ENCODE measurements at places on chromosomes 6 and 20.

DNA sequence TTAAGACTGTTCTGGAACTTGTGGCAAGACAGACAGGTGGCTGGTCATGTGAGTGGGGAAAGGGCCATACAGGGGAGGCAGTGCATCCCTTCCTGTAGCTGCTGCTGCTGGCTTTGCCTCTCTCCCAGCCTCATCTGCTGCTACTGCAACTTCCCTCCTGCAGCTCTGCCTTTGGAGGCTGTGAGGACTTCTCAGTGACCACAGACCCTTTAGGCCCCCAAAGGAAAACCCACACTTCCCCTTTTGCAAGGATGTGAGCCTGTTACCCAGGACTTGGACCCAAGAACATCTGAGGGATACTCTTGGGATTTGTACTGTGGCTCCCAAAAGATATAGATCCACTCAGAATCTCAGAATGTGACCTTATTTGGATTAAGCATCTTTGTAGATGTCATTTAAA, 91.0 kb downstream of the TMEM170B start:
- DNase-seq, result no peak

DNA sequence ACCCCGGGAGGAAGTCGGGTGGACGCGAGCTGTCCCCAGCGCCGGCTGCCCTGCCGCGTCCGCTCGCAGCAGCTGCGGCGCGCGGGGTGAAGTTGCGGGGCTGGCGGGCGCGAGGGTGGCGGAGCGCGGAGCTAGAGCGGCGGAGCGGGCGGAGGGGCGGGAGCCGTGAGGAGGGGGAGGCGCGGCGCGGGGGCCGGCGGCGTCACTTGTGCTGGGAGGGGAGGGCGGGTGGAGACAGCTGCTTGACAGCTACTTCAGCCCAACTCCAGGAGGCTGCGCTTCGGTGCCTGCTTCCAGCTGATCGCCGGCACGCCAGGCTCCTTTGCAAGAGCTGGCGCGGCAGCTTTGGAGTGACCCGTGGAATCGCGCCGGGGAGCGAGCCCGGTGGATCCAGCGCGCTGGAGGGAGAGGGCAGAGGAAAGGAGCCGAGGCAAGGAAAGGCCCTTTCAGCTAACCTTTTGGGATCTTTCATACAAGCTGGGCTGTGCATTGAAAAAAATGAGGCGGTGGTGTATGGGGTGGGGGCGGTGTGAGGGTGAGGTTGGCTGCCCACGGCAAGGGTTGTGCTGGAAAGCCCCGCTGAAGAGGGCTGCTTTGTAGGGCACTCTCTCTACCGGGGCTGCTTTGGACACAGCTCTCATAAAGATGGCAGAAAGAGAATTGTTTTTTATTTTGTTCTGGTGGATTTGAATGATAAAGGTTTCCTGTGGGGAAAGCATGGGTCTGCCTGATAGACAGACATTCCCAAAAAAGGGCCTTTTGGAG, 24.6 kb downstream of the RIPOR2 start:
- DNase-seq, result peak; percentile 35

GRCh38 chr6:165545806-165546205, 117.2 kb downstream of the PDE10A start:
- DNase-seq, result no peak

- no peak for DNase-seq
These were observed 37.5 kb upstream of the ADGRF1 start for GRCh38 chr6:47079638-47080037.

GRCh38 chr6:41561931-41562911, 16.0 kb downstream of the FOXP4 start:
- no peak for DNase-seq

DNA sequence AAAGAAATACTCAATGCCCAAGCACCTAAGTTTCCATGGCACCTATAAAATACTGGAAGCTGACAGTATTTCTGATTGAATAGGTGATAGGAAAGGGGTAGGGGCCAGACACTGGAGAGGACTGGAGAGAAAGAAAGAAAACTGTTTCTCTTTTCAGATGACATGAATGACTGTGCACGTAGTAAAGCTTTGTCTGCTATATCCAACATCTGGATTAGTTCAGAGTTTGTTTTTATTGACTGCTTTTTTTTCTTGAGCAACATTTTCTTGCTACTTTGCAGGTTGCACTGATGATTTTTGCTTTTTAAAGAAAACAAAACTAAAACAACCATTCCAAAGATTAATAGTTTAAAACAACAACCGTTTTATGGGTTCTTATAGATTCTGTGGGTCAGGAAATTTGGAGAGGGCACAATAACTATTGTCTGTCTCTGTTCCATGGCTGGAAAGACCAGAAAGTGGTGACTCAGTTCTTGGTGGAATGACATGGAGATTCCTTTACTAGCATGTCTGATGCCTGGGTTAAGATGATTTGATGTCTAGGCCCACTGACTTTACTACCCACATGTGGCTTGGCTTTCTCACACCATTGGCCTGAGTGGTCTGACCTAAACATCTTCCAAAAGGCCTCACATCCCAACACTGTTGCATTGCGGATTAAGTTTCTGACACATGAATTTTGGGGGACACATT, 12.2 kb upstream of the LRP11 start:
- DNase-seq, result no peak

DNA sequence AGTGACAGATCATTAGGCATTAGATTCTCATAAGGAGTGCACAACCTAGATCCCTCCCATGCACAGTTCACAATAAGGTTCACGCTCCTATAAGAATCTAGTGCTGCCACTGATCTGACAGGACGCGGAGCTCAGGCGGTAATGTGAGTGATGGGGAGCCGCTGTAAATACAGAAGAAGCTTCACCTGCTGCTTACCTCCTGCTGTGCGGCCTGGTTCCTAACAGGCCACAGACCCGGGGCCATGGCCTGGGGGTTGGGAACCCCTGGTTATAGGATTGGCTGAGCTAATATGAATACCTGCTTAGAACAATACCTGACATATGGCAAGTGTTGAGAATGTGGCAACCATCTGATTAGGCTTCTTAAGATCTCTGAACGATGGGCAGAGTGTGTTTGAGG, 2.4 kb downstream of the PNPLA1 start:
- DNase-seq, result no peak

DNA sequence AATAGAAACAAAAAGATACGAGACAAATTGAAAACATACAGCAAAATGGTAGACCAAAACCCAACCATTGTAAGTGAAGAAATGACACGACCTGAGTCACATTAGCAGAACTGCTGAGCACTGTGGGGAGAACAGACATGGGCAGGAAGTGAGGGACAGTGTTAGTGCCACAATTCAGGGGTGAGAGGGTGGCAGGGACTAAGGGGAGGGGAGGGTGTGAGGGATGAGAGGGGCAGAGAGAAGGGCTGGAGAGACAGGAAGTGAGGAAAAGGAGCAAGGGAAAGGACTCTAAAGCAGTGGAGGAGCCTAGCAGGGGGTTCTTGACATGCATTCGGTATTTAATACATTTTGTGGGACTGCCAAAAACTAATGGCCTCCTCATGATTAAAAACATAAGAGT, 45.0 kb upstream of the TRIM26 start:
- no peak for DNase-seq

DNA sequence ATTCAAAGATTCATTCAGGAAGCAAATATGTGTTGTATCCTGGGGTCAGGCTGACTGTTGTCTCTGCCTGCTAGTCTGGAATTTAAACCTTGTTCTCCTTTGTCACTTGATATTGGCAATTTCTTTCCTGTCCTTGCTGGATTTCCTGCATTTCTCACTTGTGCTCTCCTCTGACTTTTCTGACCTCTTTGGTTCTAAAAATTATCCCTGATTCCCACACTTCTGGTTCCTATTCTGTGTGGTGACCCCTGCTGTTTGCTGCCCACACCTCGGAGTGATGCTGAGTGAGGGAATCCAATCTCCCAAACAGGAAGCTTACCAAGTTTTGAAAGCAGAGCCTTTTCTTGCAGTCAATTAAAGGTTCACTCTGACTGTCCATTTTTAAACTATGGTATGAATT, 345.3 kb downstream of the CDKAL1 start:
- no peak for DNase-seq

DNA sequence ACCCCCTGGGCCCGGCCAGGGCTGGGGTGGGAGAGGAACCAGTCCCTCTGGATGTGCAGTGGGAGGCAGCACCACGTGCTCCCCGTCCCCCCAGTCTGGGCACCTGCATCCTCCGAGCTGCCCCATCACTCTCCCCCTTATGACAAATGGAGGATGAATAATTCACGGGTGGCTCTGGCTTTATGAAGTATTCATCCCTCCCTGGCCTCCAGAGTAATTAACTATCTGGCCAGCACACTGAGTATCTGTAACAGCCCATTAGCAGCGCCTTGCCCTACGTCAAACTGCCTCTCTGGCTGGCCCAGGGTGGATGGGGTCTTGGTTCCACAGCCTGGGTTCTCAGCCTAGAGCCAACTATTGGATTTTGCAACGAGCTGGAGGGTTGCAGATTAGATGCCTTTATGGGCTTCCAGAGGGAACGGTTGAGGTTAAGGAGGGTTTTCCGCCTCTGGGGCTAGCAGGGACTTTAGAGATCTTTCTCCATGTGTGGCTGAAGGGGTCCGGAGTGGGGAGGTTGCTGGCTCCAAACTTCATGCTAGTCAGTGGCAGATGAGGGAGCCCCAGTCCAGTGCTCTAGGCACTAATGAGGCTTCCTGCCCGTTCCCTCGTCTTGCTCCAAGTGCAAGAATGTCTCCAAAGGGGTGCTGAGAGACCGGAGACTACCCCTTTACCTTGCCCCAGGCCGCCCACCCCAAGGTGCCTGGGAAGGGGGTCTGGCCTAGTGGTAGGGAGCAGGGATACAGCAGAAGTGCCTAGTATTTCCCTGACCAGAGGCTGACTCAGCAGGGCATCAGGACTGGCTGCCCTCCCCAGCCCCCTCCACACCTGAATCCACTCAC, 53.5 kb upstream of the MLN start:
- DNase-seq, result no peak

GRCh38 chr6:131917763-131918649, 33.2 kb downstream of the CCN2 start:
- DNase-seq, result no peak

DNA sequence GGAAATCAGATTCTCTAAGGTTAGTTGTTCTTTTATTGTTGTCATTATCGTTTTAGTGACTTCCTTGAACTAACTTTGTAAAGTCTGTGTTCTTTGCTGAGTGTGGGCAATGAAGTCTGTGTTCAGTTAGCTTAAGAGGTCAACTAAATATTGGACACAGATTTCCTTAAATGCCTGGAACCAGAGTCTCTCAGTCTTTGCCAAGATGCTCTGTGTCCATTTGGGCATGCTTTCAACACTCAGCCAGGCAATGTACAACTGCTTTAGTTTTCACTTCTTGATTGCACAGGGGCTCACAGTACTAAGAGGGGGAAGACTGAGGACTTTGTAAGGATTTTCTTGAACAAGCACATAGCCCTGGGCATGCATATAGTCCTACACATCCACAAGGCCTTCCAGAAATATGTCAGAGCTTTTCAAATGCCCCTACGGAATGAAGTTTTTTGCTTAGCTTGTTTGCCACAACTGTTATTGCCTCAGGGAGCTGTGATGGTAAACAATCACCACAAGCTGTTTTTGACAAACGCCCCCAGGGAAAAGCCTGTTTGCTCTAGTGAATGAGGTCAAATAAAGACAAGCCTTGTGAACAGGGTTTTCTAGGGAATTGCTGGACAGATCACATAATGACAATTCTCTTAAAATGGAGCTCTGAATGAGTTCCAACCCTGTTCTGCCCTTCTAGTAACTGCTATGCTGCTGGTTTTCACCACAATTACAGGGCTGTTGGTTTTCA, 82.5 kb downstream of the B3GAT2 start:
- DNase-seq, result no peak

DNA sequence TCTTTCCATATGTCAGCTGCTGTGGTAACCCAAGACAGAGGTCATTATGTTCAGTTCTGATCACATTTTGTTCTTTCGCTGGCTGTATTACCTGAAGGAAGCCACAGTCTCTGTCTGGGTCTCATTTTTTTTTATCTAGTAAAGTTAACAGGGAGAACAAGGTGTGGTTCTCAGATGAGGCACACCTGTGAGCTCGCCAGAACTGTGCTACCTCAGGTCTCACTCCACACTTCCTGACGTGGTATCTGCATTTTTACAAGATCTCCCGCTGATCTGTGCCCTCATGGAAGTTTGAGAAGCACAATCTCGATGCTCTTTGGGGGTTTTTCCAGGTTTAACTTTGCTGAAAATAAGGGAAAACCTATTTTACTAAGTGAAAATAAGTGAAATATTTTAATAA, 169.5 kb upstream of the CENPW start:
- DNase-seq, result no peak

DNA sequence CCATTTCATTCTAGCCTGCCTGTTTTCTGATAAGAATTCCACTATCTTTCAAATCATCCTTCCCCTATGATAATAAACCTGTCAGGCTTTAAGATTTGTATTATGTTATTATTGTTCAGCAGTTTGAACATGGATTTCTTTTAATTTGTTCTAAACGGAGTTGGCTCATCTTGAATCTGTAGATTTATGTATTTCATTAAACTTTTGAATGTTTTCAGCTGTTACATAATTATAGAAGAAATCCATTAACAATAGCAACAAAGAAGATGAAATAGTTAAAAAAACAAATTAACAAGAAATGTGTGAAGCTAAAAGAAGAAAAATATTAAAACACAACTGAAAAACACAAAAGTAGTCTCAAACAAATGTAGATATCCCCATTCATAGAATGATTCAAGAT, 223.7 kb upstream of the RUNX2 start:
- DNase-seq, result no peak

DNA sequence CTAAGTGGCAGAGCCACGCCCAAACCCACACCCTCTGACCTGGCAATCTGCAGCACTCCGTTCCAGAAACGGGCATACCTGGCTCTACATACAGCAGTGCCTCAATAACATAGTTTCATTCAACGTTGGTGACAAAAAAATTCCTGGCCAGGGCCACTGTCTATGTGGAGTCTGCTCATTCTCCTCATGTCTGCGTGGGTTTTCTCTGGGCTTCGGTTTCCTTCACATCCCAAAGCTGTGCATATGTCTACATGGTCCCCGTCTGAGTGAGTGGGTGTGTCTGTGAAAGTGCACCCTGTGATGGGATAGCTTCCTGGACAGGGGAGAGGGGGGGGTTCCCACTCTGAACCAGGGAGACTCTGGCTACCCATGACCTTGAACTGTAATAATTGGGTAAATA, 2.1 kb downstream of the KIAA0319 start:
- no peak for DNase-seq

GRCh38 chr6:4021854-4022695, 56.9 kb downstream of the FAM217A start:
- DNase-seq, result peak; percentile 44

- DNase-seq, result no peak
These were observed 81.5 kb downstream of the SULF2 start for GRCh38 chr20:47703748-47704147.

GRCh38 chr6:15659181-15659580, 3.6 kb downstream of the DTNBP1 start:
- DNase-seq, result no peak

- DNase-seq, result no peak
These were observed 21.9 kb downstream of the MYH7B start for GRCh38 chr20:34977365-34978091.
